ENCODE measurements at places on chromosomes 6 and 20.

DNA sequence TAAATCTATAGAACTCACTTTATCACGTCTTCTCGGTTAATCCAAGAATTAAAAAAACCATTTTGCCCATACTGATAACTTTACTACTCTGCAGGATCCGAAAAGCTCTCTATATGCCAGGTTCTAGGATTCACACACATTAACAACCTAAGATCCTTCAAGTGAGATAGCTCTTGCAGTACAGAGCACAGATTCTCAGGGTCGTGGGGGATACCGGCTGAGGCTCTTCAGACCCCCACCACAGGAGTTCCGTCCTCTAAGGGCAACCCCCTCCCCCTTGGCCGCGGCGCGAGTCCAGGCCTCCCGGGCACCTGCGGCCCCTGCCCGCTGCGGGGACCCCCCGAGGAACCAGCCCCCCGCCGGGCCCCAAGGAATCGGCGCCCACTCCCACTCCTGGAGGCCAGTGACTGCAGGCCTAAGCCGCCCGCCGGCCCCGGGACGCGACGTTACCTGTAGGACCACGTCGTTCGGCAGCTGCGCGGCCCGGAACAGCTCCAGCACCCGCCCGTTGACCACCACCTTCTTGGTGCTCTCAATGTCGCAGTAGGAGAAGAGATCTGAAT is 892 bp downstream of the REPS1 start:
- DNase-seq, result no peak

GRCh38 chr6:56953597-56954402 is 1.1 kb upstream of the BEND6 start:
- DNase-seq, result no peak

DNA sequence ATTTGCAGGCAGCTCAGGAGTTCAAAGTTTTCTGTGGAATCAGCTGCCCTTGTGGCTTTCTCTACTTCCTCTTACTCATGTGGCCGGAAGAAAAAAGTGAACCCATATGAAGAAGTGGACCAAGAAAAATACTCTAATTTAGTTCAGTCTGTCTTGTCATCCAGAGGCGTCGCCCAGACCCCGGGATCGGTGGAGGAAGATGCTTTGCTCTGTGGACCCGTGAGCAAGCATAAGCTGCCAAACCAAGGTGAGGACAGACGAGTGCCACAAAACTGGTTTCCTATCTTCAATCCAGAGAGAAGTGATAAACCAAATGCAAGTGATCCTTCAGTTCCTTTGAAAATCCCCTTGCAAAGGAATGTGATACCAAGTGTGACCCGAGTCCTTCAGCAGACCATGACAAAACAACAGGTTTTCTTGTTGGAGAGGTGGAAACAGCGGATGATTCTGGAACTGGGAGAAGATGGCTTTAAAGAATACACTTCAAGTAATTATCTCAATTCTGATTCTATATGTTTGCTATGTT is 1.1 kb downstream of the MGME1 start:
- DNase-seq, result no peak

GRCh38 chr6:37531437-37532036 is 31.8 kb upstream of the CCDC167 start:
- no peak for DNase-seq

- no peak for DNase-seq
Measured at GRCh38 chr6:109242029-109242428, 140.2 kb downstream of the CD164 start.

GRCh38 chr6:26477426-26477825 is 19.7 kb downstream of the BTN2A1 start:
- DNase-seq, result no peak

GRCh38 chr6:6969761-6970223 is 138.0 kb upstream of the RREB1 start:
- DNase-seq, result peak; percentile 36

GRCh38 chr20:25227317-25227831 is 20.5 kb upstream of the PYGB start:
- no peak for DNase-seq

DNA sequence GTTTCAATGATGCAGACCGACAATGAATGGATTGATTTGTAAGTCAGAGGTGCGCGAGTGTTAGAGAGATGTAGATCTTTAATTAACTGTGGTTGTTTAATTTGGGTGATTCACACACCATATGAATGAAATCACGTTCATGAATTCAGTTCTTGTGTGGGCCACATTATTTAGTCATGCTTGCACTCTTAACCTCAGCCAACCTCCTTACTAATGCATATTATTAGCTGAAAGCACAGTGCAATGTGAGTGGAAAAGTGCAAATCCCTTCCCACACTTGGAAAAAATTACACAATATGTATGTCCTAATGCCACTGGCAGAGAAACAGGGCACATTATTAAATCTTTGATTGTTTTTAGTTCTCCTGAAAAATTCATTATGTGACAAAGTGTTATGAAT is 512.5 kb downstream of the BCKDHB start:
- no peak for DNase-seq

DNA sequence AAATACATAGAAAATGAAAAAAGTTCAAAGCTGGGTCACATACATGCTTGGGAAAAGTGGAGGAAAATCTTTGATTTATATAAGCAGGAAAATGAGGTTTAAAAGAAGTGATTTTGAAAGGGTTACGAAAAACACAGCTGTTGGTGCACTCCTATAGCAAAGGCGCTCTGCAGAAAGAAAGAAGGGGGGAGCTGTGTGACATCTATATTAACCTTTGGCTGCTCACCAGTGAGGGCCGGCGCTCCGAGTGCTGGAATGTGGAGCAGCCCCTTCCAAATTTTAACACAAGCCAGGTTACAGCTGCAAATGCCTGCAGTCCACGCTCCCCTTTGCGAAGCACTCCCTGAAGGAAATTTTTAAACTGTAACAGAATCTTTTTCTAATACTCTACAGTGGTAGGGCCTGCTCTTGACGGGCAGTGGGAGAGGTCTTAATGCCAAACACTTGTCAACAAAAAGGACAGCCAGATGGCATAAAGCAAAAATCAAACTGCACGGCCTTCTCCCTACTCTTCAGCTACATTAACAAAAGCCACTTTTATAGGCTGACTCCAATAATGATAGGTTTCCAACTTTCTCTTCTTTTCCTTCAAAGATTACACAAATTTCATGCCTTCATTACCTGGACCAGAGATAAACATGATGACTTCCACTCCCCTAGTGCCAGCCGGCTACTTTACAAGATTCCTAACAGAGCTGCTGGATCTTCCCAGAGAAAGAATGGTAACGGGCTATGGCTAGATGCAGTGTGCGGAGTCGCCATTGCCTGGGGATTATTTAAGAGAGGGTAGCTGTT is 4.8 kb downstream of the BMP7 start:
- no peak for DNase-seq
